ENCODE measurements at places on chromosomes 6 and 20.

GRCh38 chr6:129475477-129476247 lies 234.3 kb downstream of the ARHGAP18 start:
- no peak for DNase-seq

GRCh38 chr6:140572867-140573266 lies 1198.4 kb upstream of the CITED2 start:
- no peak for DNase-seq

- no peak for DNase-seq
Measured at GRCh38 chr6:87071683-87072082, 23.2 kb downstream of the CGA start.

DNA sequence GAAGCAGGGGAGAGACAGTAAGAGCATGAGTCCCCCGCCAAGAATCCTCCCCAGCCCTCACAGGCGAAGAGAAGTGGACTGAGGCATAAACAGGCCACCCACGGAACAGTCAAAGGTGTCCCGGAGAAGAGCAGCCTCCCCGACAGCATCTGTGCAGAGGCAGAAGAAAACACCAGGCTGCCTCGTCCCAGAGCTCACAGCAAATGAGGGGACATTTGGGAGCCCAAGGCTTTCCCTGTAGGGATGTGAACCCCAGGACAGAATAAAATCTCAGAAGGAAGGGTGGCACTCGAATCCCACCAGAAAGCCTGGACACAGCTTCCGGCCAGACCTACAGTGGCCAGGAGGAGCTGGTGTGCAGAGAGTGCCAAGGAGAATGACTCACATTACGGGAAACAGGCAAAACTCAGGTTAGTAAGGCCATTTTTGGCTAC lies 90.4 kb downstream of the DLL1 start:
- DNase-seq: no peak

- DNase-seq: no peak
Measured at GRCh38 chr6:135231469-135231844, 50.3 kb downstream of the MYB start.

GRCh38 chr20:11230999-11231398 lies 557.2 kb upstream of the JAG1 start:
- DNase-seq: no peak

All from stimulated activated CD8-positive, alpha-beta memory T cell treated with anti-CD3 and anti-CD28 coated beads, Interleukin-4, amount 100 ng/mL, for 4 hours (primary cell).